ENCODE measurements at places on chromosomes 4 and X.

DNA sequence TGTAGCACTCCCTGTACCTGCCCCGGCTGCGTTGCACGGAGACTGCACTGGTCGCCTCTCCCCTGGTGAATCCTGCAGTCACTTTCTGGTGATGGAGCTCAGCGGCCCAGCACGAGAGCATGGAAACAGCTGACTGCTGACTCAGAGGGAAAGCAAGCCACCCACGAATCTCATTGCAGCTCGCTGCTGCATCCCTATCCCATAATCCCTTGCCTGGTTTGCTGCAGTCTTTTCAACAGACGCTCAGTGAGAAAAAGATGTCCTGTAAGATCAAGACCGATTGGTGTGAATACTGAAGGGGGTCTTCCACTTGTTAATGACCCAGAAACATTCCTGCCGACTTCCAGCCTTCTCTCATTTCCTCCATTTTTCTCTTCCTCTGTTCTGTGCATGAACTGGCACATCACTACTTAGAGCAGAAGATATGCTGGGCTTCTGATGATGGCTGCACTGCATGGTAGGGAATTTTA is 52.9 kb downstream of the TRIM2 start:
- peak; percentile 27 for DNase-seq

GRCh38 chr4:22030307-22030706 is 81.7 kb upstream of the KCNIP4 start:
- no peak for DNase-seq

GRCh38 chr4:82842593-82842992 is 44.0 kb upstream of the SCD5 start:
- DNase-seq = peak; percentile 35

- no peak for DNase-seq
Measured at GRCh38 chrX:97490656-97491055, 606.9 kb downstream of the RPA4 start.

DNA sequence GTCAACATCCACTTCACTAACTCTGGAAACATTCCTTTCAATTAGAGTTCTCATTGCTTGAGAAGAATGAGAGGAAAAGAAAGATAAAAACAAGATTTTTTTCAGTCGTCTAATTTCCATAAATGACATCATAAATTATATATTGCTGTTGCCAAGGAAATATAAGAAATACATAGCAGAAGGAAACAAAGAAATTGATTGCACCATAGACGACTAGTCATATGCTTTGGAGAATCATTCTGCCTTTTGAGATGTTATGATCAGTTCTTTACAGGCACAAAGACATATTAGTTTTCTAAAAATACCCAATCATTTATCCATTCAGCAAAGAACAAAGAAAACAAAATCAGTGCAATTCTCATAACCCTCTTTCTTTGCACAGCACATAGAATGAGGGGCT is 672 bp upstream of the C1QTNF7 start:
- DNase-seq = no peak

GRCh38 chrX:12378253-12378652 is 240.0 kb downstream of the FRMPD4 start:
- DNase-seq = no peak

GRCh38 chr4:26412381-26413372 is 77.6 kb downstream of the CCKAR start:
- DNase-seq = no peak

- DNase-seq = no peak
Measured at GRCh38 chr4:87911252-87911774, 64.2 kb upstream of the SPP1 start.

- peak; percentile 47 for DNase-seq
Measured at GRCh38 chrX:31213941-31214340, 142.1 kb upstream of the FTHL17 start.

DNA sequence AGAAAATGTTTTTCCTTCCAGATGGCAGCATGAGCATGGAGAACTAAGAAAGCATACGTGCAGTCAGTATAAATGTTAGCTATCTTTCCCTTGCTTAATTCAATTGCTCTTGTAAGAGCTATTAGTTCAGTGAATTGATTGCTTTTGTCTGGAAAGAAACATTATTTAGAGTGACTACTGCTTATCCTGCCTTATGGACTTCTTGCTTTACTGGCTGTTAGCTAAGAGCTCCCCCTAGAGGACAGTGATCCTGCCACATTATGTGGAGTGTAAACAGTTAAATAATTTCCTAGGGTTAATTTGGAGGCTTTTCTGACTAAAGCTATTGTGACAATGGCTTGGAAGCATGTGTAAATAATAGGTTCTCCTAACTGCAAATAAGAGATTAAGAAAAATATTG is 1402.4 kb downstream of the FAM133A start:
- peak; percentile 10 for DNase-seq
